Left ventricle myocardium inferior (tissue), 1 donor: ENCODE measurements at places on chromosomes 5 and 9. TPM values are rescaled to one million over a fixed set of nuclear protein-coding genes. Genes with fewer than 3 reads are reported as not detected.

Gene TIFAB
- total RNA-seq, result not detected

Gene IL4
- not detected for total RNA-seq

- H3K27me3 ChIP-seq, result peaks cover 5% of the 10 kb centered on the region
- no peak overlapping the region for H3K4me3 ChIP-seq
- H3K4me1 ChIP-seq, result peaks cover 68% of the 10 kb centered on the region
- H3K36me3 ChIP-seq, result no peaks in the 10 kb centered on the region
- DNase-seq, result no peak
Measured at GRCh38 chr5:142428773-142429473, 104.1 kb upstream of the SPRY4 start.

Gene RHOBTB3
- 79.7 TPM for total RNA-seq

DNA sequence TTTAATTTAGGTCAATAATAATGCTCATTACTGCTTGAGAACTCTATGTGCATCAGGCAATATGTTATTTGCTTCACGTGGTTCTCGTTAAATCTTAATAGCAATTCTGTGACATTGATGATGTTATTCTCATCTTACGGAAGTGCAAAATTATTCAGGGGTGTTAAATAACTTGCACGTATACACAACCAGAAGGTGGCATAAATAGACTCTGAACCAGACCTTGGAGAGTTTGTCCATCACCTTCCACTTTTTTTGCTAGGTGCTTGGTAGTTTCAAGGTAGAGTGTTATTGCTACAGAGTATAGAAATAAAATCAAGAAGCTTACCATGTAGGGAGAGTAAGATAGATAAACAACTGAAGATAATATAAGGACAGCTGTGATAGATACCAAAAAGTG, 23.6 kb upstream of the TNFAIP8 start:
- no peaks in the 10 kb centered on the region for H3K36me3 ChIP-seq
- no peaks in the 10 kb centered on the region for H3K27me3 ChIP-seq
- H3K4me1 ChIP-seq, result peaks cover 22% of the 10 kb centered on the region
- H3K27ac ChIP-seq, result no peak overlapping the region

GRCh38 chr5:151318850-151319732, 15.5 kb upstream of the SLC36A3 start:
- no peak overlapping the region for H3K4me3 ChIP-seq
- H3K27ac ChIP-seq, result no peak overlapping the region
- peaks cover 9% of the 10 kb centered on the region for H3K4me1 ChIP-seq
- no peaks in the 10 kb centered on the region for H3K36me3 ChIP-seq
- H3K27me3 ChIP-seq, result peaks cover 2% of the 10 kb centered on the region

Gene OLFML2A
- total RNA-seq, result 41.1 TPM

GRCh38 chr5:178328826-178329730, 96.5 kb upstream of the PHYKPL start:
- peaks cover 39% of the 10 kb centered on the region for H3K4me1 ChIP-seq

DNA sequence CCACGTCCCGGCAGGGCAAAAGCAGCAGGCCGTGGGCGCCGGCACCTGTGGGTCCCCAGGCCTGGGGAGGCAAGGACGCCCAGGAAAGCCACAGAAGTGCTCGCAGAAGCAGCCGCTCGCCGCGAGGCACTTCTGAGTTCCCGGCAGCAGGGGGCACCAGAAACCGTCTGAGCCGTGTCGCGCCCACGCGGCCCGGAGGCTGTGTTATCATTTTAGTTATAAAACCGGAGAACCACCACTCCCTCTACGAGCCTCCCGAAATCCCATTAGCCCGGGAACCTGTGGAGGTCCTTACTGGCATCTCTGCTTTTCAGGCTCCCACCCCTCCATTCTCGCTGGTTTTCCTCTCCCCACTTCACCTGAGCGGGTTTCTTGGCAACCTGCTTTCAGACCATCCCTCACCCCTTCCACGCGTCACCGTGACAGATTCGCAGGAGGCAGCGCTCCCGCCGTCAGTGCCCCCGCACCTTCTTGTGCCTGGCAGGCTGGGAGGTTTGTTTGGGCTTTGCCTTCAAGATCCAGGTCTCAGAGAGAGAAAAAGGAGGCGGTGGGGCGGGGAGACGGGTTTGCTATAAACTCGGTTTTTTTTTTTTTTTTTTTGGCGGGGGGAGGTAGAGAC, 2.3 kb downstream of the GDNF start:
- peaks cover 55% of the 10 kb centered on the region for H3K4me1 ChIP-seq
- peak; percentile 71 for DNase-seq
- H3K27ac ChIP-seq, result no peak overlapping the region
- H3K36me3 ChIP-seq, result no peaks in the 10 kb centered on the region
- peaks cover 100% of the 10 kb centered on the region for H3K27me3 ChIP-seq

DNA sequence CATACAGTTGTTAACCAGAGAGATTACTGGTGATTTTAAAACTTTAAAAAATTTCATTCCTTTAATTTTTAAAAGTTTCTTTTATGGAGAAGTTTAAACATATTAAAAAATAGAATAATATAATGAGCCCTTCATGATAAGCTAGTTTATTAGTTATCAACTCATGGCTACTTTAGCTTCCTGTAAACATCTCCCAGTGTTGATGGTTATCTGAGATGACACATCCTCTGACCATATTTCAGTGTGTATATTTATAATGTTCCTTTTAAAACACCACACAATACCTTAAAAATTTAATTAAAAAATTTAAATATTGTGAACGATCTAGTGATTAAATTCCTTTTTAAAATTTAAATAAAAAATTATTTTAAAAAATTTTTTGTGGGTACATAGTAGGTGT, 74.1 kb downstream of the IPO11 start:
- no peaks in the 10 kb centered on the region for H3K27me3 ChIP-seq
- H3K36me3 ChIP-seq, result peaks cover 56% of the 10 kb centered on the region
- no peak for DNase-seq
- H3K27ac ChIP-seq, result no peak overlapping the region

DNA sequence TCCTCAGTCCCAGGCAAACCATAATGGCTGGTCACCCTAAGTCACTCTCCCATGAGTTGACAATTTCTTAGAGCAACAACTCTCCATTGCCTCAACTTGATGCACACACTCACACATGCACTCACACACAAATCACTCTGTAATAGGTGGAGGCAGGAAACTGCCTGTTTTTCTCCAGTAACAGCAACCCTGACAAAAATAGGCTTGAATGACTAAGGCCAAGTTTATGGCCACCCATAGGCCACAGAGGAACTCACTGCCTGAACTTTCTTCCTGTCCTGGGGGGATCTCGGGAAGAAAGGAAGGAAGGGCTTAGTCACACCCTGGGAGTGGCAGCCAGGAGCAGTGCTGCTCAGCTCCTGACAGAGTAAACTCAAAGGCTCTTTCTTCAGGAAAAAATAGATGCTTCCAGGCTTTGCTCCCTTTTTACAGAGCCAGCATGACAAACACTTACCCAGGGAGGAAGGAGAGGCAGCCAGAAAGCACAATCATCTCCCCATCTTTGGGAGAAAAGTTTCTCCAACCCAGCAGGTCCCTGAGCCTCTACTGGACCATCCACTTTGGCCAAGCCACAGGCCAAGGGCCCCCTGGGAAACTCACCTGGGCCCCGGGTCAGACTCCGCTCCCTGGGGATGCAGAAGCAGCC, 368 bp downstream of the SH3TC2 start:
- H3K4me3 ChIP-seq, result peak overlapping the region; percentile 40
- no peak for DNase-seq
- peaks cover 64% of the 10 kb centered on the region for H3K4me1 ChIP-seq
- no peaks in the 10 kb centered on the region for H3K27me3 ChIP-seq

DNA sequence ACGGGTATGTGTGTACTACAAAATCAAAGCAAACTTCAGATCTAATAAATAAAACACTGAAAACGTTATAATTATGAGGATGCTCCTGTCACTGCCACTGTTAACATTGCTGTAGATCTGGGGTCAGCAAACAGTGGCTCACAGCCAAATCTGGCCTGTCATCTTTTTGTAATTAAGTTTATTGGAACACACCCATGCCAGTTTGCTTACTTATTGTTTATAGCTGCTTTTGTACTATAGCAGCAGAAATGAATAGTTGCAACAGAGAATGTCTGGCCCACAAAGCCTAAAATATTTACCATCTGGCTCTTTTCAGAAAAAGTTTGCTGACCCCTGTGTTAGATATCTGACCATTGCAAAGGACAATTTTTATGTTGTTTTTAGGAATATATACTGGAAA, 32.1 kb downstream of the PRRC1 start:
- H3K4me3 ChIP-seq, result no peak overlapping the region
- no peaks in the 10 kb centered on the region for H3K27me3 ChIP-seq
- H3K27ac ChIP-seq, result no peak overlapping the region
- no peak for DNase-seq
- no peaks in the 10 kb centered on the region for H3K4me1 ChIP-seq

- H3K4me1 ChIP-seq, result peaks cover 89% of the 10 kb centered on the region
- peak; percentile 87 for DNase-seq
- no peaks in the 10 kb centered on the region for H3K36me3 ChIP-seq
- no peaks in the 10 kb centered on the region for H3K27me3 ChIP-seq
- peak overlapping the region; percentile 96 for H3K27ac ChIP-seq
Measured at GRCh38 chr5:172858990-172859811, 25.1 kb downstream of the ERGIC1 start.

- H3K27me3 ChIP-seq, result peaks cover 10% of the 10 kb centered on the region
- no peaks in the 10 kb centered on the region for H3K36me3 ChIP-seq
- no peak overlapping the region for H3K4me3 ChIP-seq
- DNase-seq, result no peak
- no peaks in the 10 kb centered on the region for H3K4me1 ChIP-seq
Measured at GRCh38 chr9:118651511-118651910, 717.7 kb downstream of the BRINP1 start.

Gene FOXD4L4
- not detected for total RNA-seq

Gene COL27A1
- total RNA-seq, result 6.4 TPM

- H3K4me3 ChIP-seq, result no peak overlapping the region
- no peaks in the 10 kb centered on the region for H3K4me1 ChIP-seq
- no peak overlapping the region for H3K27ac ChIP-seq
- DNase-seq, result no peak
Measured at GRCh38 chr5:3835811-3836210, 240.2 kb downstream of the IRX1 start.

DNA sequence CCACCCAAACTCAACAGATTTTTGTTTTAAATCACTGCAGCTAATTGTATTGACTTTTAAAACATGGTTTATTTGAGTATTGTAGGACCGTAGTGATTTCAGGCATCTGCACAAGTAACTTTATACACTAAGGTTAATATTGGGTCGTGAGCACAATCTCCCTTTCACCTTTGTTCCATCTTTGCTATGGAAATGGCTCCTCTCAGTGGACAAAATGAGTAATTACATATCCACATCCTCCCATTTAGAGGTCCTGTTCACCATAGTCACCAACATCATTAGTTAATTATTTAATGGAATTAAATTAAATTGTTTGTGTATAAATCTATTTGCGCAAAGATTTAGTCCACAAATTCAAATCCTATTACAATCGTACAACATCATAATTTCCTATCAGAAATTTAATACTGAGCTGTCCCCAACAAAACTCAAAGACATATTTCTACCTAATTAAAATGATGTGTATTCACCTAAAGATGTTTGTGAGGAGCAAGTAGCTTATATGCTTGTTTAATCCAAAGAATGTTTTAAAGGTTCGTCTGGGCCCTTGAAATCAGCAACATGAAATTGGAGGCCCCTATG, 173.0 kb upstream of the DAPK1 start:
- peaks cover 5% of the 10 kb centered on the region for H3K4me1 ChIP-seq
- DNase-seq, result no peak
- peaks cover 10% of the 10 kb centered on the region for H3K27me3 ChIP-seq

DNA sequence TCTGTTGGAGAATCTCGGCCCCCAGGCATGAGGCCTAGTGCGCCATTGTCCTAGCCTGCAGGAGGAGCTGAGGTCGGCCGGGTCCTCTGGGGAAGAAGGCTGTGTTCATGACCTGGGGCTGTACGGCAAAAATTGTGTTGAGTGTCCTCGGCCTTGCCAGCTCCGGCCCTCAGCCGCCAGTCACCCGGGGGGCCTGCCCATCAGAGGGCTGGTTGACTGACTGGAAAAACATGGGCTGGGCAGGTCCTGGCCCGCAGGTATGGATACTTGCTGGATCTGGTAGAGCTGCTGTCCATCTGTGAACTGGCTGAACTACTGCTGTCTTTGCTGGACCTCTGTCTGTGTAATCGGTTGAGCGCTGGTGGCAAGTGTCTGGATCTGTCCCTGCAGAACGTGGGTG, 136.7 kb upstream of the GAS1 start:
- no peaks in the 10 kb centered on the region for H3K36me3 ChIP-seq
- no peak for DNase-seq
- peaks cover 32% of the 10 kb centered on the region for H3K4me1 ChIP-seq

GRCh38 chr5:10789021-10789420, 28.0 kb upstream of the DAP start:
- DNase-seq, result peak; percentile 20
- no peaks in the 10 kb centered on the region for H3K27me3 ChIP-seq
- H3K4me1 ChIP-seq, result peaks cover 13% of the 10 kb centered on the region

Gene CNTFR
- total RNA-seq, result 4.6 TPM

Gene ZFR
- total RNA-seq, result 60.3 TPM

- H3K4me1 ChIP-seq, result no peaks in the 10 kb centered on the region
- no peak for DNase-seq
- no peak overlapping the region for H3K4me3 ChIP-seq
- no peaks in the 10 kb centered on the region for H3K27me3 ChIP-seq
Measured at GRCh38 chr9:99303177-99303576, 81.1 kb downstream of the SEC61B start.

DNA sequence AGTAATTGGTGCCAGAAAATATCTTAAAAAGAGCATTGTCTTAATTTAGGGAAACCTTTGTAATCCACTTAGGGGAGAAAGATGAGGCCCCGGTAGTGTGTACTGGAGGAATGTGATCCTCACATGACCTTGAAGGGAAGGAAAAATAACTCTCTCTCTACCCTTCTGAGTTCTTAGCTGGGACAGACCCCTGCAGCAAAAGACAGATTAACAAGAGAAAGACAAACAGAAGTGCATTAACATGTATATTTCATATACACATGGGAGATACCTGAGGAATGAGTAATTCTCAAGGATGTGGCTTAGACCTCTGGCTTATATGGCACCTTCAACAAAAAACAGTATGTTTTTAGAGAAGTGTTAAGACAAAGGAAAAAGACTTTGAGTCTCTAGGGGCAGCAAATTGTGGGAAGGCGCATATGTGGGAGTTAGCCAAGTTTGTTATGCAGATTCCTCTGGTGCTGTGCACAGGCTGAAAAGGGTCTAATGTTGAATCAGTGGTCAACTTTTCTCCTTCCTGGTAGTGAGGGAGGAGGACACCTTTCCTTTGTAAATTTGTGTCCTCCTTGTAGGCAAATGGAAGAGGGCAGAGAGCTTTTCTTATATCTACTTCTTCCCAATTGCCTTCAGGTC, 138.8 kb downstream of the LRRC70 start:
- H3K36me3 ChIP-seq, result no peaks in the 10 kb centered on the region
- H3K27ac ChIP-seq, result no peak overlapping the region
- H3K4me3 ChIP-seq, result no peak overlapping the region
- H3K27me3 ChIP-seq, result no peaks in the 10 kb centered on the region
- H3K4me1 ChIP-seq, result no peaks in the 10 kb centered on the region

Gene CDKN2B-AS1
- total RNA-seq, result 0.30 TPM

Gene CDH10
- total RNA-seq, result not detected

Gene RETREG1
- total RNA-seq, result 269 TPM

Gene KCNT1
- 3.3 TPM for total RNA-seq

Gene DMRT3
- total RNA-seq, result not detected
